ENCODE measurements at places on chromosomes 7 and 10.

DNA sequence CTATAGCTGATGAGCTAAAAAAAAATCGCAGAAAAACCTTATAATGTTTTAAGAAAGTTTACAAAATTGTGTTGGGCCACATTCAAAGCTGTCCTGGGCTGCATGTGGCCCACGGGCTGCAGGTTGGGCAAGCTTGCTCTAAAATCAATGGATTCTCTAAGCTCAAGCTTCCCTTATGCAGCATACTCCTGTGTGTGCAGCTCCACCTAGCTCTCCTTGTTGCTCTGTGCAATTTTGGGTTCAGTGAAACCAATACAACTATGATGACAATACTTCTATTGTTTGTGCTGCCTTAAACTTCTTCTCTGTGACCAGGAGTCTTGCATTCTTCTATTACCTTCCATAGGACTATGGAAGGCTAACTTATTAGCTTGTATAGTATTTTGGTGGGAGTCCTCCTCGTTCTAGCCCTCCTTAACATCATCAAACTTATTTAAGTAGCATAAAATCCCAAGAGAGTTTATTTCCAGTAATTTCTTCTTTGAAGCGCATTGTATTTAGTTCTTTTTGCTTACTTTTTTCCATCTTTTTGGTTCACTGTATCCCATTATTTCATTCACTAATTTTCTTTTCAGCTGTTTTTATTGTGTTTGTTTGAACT is 170.9 kb upstream of the SMIM30 start:
- DNase-seq = no peak

DNA sequence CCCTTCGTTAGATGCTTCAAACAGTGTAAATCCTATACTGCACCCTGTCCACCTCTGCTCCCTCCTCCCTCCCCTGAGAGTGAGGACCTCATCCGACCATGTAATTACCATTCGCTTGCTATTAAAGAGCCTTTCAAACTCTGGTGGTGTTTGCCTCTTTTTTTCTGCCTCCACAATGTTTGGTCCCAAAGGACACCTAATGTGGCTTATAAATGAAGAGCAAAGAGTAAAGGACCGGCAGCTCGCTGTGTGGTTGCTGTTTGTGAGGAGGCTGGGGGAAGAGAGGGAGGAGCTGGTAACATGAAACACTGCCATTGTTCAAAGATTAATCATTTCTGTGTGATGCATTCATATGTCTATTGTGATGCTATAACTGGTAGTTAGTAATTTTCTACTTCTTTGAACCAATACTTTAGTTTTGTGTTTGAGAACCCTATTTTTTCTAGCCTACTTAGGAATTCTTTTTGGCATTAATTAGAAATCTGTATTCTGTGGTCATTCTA is 27.9 kb downstream of the MTURN start:
- peak; percentile 14 for DNase-seq

DNA sequence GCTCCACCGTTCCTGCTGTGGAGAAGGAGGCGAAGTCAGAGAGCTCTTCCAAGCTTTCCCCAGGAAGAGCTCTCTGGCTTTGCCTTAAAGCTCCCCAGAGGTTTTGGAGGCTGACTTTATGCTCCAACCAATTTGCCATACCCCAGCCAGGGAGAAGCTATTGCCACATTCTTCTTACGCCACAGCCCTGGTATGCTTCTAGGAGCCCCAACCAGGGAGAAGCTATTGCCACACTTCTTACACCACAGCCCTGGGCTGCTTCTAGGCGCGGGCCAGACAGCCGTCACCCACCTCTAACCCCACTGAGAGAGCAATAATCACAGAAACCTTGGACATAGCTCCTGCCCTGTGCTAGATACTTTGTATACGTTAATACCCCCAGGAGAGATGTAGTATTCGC is 951 bp downstream of the ELOVL3 start:
- DNase-seq = no peak

DNA sequence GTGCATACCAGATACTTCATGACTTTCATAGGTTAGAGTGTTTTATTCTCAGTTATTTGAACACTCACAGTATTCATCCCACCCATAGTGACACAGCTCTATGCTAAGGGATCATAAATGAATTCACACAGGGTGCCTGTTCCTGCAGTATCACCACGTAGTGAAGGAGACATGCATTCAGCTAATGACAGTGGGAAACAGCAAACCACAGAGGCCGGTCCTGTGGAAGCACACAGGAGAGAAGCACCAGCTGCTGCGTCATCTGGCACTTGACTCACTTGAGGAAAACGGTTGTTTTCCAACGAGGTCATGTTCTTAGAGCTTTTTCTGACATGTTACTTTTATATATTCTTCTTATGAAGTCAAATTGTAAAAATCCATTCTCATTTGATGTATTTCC is 73.0 kb downstream of the UBE3C start:
- DNase-seq = no peak
